Upper lobe of left lung (tissue), 6 donors: ENCODE measurements at places on chromosomes 3 and 15. TPM values are rescaled to one million over a fixed set of nuclear protein-coding genes. Genes with fewer than 3 reads are reported as not detected.

AGTR1 gene
- total RNA-seq: 5.2 TPM

GABRR3 gene
- total RNA-seq: not detected

PLA2G4F gene
- 111 TPM for total RNA-seq

CCDC54 gene
- not detected for total RNA-seq

ATXN7 gene
- total RNA-seq: 32.6 TPM

STRC gene
- 0.07 TPM for total RNA-seq

CLDND1 gene
- 23.9 TPM for total RNA-seq

DNA sequence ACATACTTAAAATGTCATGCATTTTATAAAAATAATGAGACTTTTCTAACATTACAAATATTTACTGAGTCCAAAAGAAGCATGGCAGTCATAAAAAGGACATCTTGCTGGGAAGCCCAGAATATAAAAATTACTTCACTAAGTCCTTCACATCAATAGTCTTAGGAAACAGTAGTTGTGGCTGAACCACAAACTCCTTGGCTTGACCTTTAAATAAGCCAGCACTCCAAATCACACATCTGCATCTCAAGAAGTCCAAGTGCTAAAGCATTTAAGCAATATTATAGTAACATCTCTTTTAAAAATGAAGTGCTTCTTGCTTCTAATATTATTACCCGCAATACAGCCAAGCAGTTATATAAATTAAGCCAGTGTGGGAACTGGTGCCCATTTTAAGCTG lies 8.8 kb downstream of the CCNL1 start:
- peaks cover 68% of the 10 kb centered on the region for H3K36me3 ChIP-seq
- no peak overlapping the region for H3K27ac ChIP-seq
- H3K4me1 ChIP-seq: peaks cover 33% of the 10 kb centered on the region
- H3K27me3 ChIP-seq: no peaks in the 10 kb centered on the region
- H3K4me3 ChIP-seq: no peak overlapping the region
- no peak for DNase-seq

- no peak overlapping the region for H3K27ac ChIP-seq
- H3K36me3 ChIP-seq: no peaks in the 10 kb centered on the region
- DNase-seq: no peak
- peaks cover 16% of the 10 kb centered on the region for H3K4me1 ChIP-seq
These were observed 17.1 kb downstream of the STAG1 start for GRCh38 chr3:136735103-136735502.

DNA sequence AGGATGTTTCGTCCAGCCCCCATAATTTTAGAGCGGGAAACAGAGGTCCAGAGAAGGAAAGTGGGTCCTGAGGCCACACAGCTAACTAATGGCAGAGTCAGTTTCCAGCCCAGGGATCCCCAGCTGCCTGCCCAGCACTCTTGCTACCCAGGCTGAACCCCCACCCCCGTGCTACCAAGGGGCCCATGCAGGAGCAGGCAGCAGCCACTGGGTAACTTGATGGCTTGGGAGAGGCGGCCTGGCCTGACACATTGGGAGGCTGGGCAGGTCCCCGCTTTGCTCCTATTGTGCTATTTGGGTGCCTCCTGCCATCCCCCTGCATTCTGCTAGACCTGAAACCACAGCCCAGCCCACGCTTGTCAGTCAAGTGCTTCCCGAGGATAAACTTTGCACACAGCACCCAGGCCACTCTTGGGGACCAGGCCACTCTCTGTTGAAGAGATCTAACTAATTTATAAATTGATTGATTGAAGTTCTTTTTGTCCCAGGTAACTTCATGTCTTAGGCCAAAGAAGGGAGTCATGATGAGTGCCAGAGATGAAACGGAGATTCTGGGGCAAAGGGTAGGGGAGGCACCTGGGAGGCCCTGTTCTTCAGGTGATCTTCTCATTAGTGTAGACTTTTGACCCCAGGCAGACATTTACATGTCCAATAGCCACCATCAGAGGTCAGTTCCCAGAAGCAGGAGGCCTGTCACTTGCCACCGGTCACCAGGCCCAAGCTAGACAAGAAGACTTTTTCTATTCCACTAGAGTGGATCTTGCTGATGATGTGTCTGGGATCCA lies 7.0 kb downstream of the PAK6 start:
- no peak overlapping the region for H3K4me3 ChIP-seq
- no peak for DNase-seq
- no peaks in the 10 kb centered on the region for H3K36me3 ChIP-seq
- H3K27ac ChIP-seq: peak overlapping the region; percentile 43
- no peaks in the 10 kb centered on the region for H3K27me3 ChIP-seq

DNA sequence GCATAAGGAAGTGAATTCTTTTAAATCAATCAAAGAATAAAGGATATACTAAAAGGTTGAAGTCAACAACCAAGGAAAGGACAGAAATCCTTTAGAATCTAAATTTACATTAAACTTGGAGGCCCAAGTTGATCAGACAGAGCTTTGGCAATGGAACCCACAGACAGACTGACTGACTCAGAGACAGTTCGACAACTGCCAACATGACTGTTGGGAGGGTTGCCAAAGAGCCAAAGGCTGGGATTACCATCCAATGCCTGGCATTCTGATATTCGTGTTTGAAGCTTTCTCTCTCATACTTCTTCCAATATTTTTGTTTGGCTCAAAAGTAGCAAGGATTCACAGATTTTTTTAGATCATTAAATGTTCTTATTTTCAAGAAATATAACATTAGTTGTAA lies 406.1 kb downstream of the PLCL2 start:
- no peaks in the 10 kb centered on the region for H3K4me1 ChIP-seq
- DNase-seq: no peak
- no peak overlapping the region for H3K4me3 ChIP-seq

- H3K27me3 ChIP-seq: no peaks in the 10 kb centered on the region
- peaks cover 59% of the 10 kb centered on the region for H3K4me1 ChIP-seq
- H3K27ac ChIP-seq: peak overlapping the region; percentile 83
- no peak for DNase-seq
- peak overlapping the region; percentile 79 for H3K4me3 ChIP-seq
- H3K36me3 ChIP-seq: no peaks in the 10 kb centered on the region
These were observed 1.4 kb downstream of the MGLL start for GRCh38 chr3:127820826-127821313.

- no peaks in the 10 kb centered on the region for H3K4me1 ChIP-seq
- no peak overlapping the region for H3K27ac ChIP-seq
- H3K27me3 ChIP-seq: no peaks in the 10 kb centered on the region
- H3K4me3 ChIP-seq: no peak overlapping the region
- DNase-seq: no peak
These were observed 19.7 kb downstream of the SLC6A20 start for GRCh38 chr3:45776611-45777010.

- no peaks in the 10 kb centered on the region for H3K4me1 ChIP-seq
- no peak overlapping the region for H3K27ac ChIP-seq
- no peak overlapping the region for H3K4me3 ChIP-seq
- no peaks in the 10 kb centered on the region for H3K27me3 ChIP-seq
- no peaks in the 10 kb centered on the region for H3K36me3 ChIP-seq
These were observed 76.3 kb upstream of the LIPC start for GRCh38 chr15:58355382-58355971.

- DNase-seq: no peak
- peaks cover 4% of the 10 kb centered on the region for H3K4me1 ChIP-seq
- H3K4me3 ChIP-seq: no peak overlapping the region
- no peaks in the 10 kb centered on the region for H3K27me3 ChIP-seq
- H3K27ac ChIP-seq: no peak overlapping the region
- H3K36me3 ChIP-seq: no peaks in the 10 kb centered on the region
These were observed 4.7 kb upstream of the CLDN1 start for GRCh38 chr3:190326930-190327329.

GRCh38 chr15:75508840-75509532 lies 57.5 kb upstream of the SIN3A start:
- H3K4me1 ChIP-seq: no peaks in the 10 kb centered on the region
- no peaks in the 10 kb centered on the region for H3K27me3 ChIP-seq
- DNase-seq: no peak
- no peak overlapping the region for H3K27ac ChIP-seq

GRCh38 chr15:91929509-91929908 lies 76.0 kb downstream of the SLCO3A1 start:
- no peaks in the 10 kb centered on the region for H3K36me3 ChIP-seq
- DNase-seq: no peak
- peak overlapping the region; percentile 17 for H3K27ac ChIP-seq
- peaks cover 9% of the 10 kb centered on the region for H3K4me1 ChIP-seq

DNA sequence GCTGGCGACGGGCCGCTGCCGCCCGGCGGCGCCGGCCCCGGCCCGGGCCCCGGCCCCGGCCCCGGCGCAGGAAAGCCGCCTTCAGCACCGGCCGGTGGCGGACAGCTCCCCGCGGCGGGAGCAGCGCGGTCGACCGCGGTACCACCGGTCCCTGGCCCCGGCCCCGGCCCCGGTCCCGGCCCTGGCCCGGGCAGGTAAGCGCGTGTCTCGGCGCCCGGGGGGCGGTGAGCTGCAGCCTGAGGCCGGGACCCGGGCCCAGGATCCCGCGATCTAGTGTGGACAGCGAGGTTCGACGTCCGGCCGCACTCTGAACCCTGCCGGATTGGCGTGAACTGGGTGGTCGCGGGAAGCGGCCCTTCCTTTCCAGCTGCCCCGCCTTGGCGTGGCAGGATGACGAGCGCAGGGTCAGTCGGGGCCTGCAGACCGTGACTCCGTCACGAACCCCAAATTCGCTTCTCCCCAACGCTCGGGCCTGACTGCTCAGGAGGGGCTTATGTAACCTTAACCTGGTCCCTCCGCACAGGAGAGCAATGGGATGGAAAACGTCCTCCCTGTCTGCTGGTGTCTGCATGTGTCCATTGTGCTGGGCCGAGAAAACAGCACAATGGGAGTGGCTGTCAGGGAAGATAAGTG lies 472 bp downstream of the BSN start:
- H3K4me3 ChIP-seq: peak overlapping the region; percentile 56
- peaks cover 5% of the 10 kb centered on the region for H3K27me3 ChIP-seq

DNA sequence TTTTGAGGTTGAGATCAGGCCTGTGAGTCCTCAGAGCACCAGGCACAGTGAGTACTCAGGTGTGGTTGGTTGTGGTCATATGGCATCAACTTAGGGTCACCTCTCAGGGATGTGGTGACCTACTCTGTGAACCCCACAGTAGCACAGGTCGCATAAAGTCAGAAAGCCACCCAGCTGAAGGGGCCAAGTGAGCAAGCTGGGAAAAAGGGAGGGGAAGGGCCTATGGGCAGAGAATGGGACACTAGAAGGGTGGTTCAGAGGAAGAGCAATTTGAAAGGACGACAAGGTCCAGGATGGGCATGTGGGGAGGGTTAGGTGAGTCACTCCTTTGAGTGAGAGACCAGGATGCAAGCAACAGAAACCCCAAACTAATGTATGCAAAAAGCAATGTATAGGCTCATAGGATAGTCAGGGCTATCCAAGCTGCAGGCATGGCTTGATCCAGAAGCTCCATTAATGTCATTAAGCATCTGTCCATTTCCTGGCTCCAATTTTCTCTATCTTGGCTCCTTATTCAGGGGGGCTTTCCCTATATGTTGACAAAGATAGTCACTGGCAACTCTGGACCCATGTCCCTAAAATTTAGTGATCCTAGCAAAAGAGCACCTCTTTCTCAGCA lies 33.5 kb downstream of the HMCES start:
- H3K4me3 ChIP-seq: no peak overlapping the region
- peaks cover 29% of the 10 kb centered on the region for H3K4me1 ChIP-seq
- no peak for DNase-seq
- H3K36me3 ChIP-seq: no peaks in the 10 kb centered on the region
- peak overlapping the region; percentile 91 for H3K27ac ChIP-seq

DNA sequence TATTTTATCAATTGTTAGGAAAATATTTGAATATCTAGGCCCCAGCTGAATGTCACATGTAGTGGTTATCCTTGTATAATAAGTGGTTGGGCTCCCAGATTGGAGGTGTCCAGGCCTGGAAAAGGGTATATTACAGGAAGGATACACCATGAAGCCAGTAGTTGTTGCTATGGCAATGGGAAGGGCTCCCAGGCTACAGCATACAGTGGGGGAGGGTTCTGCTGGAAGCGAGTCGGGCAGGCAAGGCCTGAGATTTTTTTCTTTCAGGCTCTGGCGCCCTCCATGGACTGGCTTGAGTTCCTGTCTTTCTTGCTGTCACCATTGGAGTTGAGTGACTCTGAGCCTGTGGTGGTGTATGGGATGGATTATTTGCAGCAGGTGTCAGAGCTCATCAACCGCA lies 8.9 kb downstream of the ECE2 start:
- H3K36me3 ChIP-seq: no peaks in the 10 kb centered on the region
- H3K4me1 ChIP-seq: no peaks in the 10 kb centered on the region
- H3K27ac ChIP-seq: no peak overlapping the region
- no peaks in the 10 kb centered on the region for H3K27me3 ChIP-seq
- no peak for DNase-seq

DNA sequence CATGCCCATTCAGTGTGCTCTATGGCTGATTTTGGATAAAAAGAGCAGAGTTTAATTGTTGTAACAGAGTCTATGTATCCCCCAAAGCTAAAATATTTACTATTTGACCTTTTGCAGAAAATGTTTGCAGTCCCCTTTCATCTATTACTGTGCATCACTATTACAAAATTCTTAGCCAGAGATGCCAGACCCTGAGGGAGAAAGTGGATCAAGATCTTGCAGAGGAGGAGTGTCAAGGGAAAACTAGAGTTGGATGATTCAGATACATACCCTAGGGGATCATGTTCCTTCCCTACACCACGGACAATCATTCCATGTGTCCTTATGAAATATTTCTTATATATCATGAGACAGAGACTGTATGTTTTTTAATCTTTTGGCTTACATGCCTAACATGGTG lies 68.6 kb upstream of the TPRG1 start:
- no peak overlapping the region for H3K27ac ChIP-seq
- no peaks in the 10 kb centered on the region for H3K27me3 ChIP-seq
- DNase-seq: no peak
- H3K4me1 ChIP-seq: no peaks in the 10 kb centered on the region
- no peak overlapping the region for H3K4me3 ChIP-seq

GRCh38 chr3:142904639-142905436 lies 16.0 kb upstream of the PCOLCE2 start:
- no peak overlapping the region for H3K4me3 ChIP-seq
- H3K27ac ChIP-seq: no peak overlapping the region
- H3K36me3 ChIP-seq: no peaks in the 10 kb centered on the region
- H3K4me1 ChIP-seq: no peaks in the 10 kb centered on the region
- peak; percentile 40 for DNase-seq
- no peaks in the 10 kb centered on the region for H3K27me3 ChIP-seq

- no peak overlapping the region for H3K4me3 ChIP-seq
- no peak for DNase-seq
- no peaks in the 10 kb centered on the region for H3K27me3 ChIP-seq
- H3K4me1 ChIP-seq: no peaks in the 10 kb centered on the region
These were observed 76.1 kb upstream of the THBS1 start for GRCh38 chr15:39504808-39505207.

DNA sequence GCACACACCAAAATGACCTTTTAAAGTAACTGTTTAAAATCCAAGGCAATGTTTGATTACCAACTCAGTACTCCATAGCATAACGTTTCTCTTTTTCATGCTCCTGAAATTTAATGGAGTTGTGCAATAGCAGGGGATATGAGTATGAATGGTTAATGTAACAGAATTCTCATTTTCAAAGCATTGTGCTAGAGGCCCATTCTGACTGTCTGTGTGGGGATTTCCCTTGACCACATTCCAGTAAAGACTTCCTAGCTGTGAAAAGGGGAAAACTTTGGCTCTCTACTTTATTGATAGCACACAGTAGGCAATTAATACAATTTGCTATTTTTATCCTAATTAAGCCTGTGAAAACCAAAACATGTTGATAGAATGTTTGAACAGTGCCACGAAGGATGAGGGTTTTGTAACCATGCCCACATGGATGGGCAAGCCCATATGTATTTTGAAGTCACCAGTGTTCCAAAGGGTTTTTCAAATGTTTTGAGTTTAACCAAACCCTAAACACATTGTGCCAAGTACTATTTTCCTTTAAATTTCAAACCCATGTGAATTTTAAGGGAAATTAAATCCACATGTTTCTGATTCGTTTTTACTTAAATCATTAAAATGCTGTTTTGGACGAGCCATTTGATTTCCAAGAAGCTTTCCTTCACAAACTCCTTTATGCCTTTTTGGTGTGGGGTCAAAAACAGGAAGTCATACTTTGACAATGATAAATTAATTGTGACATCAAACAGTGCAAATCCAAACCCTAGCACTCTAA lies 261.2 kb downstream of the SHOX2 start:
- no peak for DNase-seq
- no peak overlapping the region for H3K4me3 ChIP-seq
- H3K27ac ChIP-seq: no peak overlapping the region
